CMK (cell line): ENCODE measurements at places on chromosomes 1 and 21.

DNA sequence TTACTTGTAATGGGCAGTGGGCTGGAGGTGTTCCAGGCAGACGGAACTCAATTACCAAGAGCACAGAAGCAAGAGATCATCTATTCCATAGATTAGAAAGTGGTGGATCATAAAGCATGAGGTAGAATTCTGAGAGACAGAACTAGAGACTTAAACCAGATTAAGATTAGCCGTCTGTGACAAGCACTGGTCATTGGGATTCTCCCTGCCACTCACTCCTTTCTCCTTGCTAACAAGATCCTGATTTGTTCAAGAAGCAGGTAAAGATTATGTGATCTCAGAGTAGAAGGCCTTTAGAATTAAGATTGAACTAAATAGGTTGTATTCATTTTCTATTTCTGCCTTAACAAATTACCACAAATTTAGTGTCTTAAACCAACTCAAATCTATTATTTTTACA lies 1.5 kb upstream of the HSPA13 start:
- no peak for DNase-seq

- no peak for DNase-seq
Observed at GRCh38 chr1:241944300-241944699, 13.3 kb upstream of the BECN2 start.

DNA sequence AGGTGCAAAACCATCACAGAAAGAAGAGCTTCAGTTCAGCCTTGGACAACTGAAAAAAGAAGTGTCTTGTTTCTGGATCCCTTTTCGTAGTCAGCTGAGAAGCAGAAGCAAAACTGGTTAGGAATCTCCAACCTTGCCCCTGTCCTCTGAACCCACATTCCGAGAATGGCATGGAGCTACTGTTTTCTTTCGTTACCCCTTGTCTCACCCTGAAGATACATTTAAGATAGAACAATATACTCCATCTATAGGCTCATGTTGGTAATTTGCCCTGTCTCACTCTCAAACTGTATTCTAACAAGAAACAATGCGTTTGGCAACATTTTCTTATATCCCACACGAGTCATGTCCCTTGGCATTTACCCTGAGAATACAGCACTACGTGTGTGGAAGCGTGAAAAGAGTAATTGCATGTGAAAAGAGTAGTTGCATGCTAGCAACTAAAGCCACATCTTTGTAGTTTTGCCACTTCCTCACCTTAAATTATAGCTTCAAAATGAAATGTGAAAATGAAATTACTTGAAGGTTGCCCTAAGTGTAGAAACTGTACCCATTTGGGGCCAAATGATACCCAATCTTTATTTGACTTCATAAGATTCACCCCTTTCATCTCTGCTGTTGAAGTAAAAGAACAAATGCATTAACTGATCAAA lies 5.3 kb downstream of the SLAMF7 start:
- no peak for DNase-seq

DNA sequence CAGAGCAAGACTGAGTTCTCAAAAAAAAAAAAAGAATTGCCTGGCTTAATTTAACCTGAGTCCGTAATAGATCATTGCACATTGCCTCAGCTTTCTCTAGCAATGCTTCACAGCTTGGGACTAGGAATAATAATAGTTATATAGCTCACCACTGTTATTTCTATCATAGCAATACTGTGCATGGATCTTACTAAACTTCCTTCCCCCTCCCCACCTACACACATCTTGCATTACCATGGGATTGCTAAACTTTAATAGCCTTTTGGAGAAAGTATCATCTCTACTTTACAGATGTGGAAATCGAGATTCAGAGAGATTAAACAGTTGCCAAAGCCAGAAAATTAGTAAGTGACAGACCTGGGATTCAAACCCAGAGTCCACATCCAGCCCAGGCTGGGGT lies 99.4 kb downstream of the ATP5PO start:
- DNase-seq = no peak

DNA sequence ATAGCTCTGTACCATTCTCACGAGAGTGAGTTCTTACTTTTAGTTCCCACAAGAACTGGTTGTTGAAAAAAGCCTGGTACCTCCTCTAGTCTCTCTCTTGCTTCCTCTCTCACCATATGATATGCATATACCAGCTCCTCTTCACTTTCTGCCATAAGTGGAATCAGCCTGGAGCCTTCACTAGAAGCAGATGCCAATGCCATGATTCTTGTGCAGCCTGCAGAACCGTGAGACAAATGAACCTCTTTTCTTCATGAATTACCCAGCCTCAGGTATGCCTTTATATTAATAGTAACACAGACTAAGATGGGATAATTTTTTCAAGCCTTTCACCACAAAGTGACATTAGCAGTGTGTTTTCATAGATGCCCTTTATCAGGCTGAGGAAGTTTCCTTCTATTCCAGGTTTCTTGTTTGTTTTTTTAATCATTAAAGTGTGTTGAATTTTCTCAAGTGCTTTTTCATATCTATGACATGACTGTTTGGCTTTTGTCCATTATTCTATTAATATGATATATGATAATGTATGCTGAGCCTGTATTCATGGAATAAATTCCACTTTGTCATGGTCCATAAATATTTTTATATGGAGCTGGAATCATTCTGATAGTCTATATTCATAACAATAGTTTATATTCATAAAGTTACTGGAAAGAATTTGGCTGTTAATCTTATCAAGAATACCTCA lies 40.7 kb upstream of the C1orf185 start:
- DNase-seq = no peak

- no peak for DNase-seq
Observed at GRCh38 chr21:44710756-44711326, 531 bp downstream of the TSPEAR start.

DNA sequence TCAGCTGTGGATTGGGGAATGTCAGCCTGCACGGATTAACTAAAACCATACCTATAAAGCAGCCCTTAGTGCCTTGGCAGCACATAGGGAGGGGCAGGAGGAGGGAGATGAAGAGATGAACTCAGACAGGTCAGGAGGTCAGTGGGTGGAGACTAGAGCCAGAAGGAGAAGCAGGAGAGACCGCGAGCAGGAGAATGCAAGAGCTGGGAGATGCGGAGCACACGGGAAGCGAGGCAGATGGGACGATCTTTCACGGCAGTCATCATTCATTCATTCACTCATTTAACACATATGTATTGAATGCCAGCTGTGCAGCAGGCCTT lies 41.9 kb downstream of the NEK2 start:
- DNase-seq = no peak

GRCh38 chr1:93607814-93608186 lies 73.8 kb downstream of the BCAR3 start:
- no peak for DNase-seq

DNA sequence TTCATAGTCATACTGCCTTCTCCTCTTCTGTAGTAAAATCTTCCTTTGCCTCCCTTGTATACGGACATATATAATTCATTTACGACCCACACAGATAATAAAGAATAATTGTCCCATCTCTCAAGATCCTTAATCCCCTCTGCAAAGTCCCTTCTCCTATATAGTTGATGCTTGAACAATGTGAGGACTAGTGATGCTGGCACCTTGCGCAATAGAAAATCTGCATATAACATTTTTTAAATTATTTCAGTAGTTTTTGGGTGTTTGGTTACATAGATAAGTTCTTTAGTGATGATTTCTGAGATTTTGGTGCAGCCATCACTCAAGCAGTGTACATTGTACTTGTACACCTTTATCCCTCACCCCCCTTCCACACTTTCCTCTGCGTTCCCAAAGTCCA lies 21.0 kb downstream of the DIRAS3 start:
- no peak for DNase-seq

- DNase-seq = no peak
Observed at GRCh38 chr1:201740086-201740541, 88.8 kb upstream of the IPO9 start.

- no peak for DNase-seq
Observed at GRCh38 chr1:31183927-31184554, 55.6 kb downstream of the NKAIN1 start.

- DNase-seq = no peak
Observed at GRCh38 chr1:23420778-23421177, 3.8 kb downstream of the TCEA3 start.

DNA sequence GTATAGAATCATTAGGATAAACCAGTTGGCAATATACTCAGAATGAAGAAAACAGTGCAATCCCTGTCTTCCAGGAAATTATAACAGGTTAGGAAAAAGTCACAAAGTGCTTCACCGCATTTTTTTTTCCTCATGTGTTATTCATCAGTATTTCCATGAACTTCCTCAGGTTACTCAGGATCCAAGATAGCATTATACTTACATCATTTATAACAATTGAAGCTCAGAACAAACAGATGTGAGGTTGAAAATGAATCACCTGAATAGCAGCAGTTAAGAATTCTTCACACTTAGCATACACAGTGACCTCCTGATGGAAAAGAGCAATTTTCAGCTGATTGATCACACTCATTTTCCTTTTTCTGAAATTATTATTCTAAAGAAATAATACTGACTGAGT lies 1040.7 kb upstream of the B3GALT2 start:
- DNase-seq = no peak

GRCh38 chr1:13908128-13908527 lies 208.1 kb downstream of the PRDM2 start:
- DNase-seq = no peak

- no peak for DNase-seq
Observed at GRCh38 chr1:18256282-18257235, 149.0 kb downstream of the IGSF21 start.

DNA sequence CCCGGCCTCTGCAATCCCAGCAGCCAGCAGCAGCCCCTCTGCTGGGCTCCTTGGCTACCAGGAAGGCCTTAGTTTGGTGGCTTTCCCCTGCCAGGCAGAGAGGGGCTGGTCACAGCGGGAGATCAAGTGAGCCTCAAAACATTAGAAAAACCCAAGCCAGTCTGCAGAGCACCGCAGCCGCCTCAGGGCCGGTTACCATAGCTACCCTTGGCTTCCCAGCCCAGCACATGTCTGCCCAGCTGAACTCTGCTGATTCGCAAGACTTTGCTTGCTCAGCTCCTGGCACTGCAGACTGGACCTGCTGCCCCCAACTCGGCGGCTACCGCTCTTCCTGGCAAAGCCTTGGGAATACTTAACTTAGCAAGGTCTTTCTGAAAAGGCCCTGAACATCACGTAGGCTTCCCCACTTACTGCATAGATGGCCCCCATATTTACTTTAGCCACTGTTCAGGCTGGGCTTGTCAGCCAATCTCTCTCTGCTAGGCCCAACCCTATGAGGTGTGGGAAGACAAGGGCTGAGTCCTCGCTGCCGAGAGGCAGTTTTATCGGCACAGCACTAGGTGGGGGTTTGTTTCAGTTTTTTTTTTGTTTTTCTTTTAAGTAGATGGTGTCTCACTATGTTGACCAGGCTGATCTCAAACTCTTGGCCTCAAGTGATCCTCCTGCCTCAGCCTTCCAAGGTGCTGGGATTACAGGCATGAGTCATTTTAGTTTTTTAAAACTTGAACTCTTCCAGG lies 28.6 kb upstream of the PLEKHG5 start:
- no peak for DNase-seq

DNA sequence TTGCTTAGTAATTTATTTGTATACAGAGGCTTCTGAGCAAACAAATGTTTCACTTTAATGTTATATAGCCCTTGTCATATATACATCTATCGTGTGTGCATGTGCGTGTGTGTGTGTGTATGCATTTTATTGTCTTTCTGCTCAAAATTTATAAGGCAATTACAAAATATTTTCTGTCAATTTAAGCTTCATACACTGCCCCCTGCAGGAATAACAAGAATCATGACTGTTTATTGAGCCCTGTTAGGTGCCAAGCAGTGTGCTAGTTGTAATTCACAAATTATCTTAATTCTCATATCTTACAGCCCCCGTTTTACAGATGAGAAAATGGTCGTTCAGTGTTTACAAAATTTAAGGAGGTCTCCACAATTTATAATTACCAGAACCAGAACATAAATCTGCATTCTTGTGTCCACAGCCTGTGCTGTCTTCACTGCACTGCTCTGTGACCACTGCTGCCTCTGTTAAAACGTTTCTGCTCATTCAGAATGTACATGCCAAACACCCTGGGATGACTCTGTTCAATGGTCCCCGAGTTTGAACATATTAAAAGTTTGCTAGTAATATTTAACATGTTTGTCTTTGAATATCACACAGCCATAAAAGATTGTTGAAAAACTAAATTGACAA lies 181.3 kb downstream of the ATP6V1G3 start:
- DNase-seq = no peak

GRCh38 chr21:25845729-25846256 lies 111.0 kb downstream of the GABPA start:
- DNase-seq = no peak

DNA sequence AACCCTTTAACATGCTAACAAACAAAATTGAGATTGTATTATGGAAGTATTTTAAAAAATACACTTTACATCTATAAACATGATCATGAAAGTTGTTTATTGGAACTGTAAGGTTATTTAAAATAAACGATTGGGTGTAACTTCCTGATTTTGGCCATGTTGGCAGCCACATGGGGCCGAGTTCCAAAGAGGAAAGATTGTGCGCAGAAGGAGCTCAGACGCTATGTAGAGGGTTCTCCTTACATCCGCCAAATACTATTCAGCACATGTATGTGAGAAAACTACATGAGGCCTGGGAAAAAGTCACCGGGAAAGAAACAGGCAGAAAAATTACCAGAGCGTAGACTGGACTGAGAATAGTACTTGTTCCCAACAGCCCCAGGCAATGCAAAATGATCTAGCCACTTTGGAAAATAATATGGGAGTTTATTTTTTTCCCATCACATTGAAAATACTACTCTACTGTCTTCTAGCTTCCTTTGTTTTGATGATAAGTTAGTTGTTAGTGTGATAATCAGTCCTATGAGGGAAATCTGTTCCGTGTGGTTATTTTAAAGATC lies 35.7 kb upstream of the B3GALT2 start:
- no peak for DNase-seq

- DNase-seq = no peak
Observed at GRCh38 chr1:42420121-42420520, 35.7 kb downstream of the ZMYND12 start.

- no peak for DNase-seq
Observed at GRCh38 chr1:207333009-207333600, 11.6 kb downstream of the CD55 start.

GRCh38 chr1:194818674-194819073 lies 1632.3 kb upstream of the B3GALT2 start:
- DNase-seq = no peak

- no peak for DNase-seq
Observed at GRCh38 chr1:32828341-32828740, 10.9 kb downstream of the S100PBP start.

DNA sequence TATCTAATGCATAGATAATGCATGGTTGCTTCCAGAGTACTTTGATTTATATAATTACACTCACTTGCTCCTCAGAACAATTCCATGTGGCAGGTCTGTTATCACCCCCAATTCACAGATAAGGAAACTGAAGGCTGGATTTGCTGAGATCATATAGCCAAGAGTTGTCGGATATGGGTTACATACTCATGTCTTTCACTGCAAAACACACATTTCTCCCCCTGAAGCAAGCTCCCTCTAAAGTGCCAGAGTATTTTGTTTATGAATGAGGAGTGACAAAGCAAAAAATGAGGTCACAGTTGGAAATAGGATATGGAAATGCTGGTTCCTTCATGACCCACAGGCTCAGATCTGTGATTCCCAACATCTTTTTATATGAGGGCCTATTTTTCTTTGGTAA lies 134.2 kb downstream of the ROR1 start:
- DNase-seq = no peak
